ENCODE measurements at places on chromosomes 5 and 9.

- DNase-seq, result no peak
Observed at GRCh38 chr9:126692759-126693427, 79.2 kb downstream of the LMX1B start.

GRCh38 chr5:81167078-81167477, 66.0 kb upstream of the CKMT2 start:
- DNase-seq, result no peak

GRCh38 chr5:38410304-38410990, 146.0 kb downstream of the LIFR start:
- no peak for DNase-seq

DNA sequence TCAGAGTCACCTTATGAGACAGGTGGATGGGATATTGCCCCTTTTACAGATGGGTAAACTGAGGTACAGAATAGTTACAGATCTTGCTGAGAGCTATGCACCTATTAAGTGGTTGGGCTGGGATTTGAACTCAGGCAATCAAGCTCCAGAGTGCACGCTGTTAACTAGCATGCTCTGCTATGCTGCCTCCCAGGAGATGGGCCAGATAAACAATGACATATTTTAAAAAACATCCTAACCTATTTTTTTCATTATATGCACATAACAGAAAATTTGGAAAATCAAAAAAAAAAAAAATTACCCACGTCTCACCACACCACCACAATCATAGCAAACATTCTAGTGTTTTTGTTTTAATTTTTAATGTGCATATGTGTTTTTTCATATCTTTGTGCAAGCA, 123.4 kb upstream of the STC2 start:
- DNase-seq, result no peak

DNA sequence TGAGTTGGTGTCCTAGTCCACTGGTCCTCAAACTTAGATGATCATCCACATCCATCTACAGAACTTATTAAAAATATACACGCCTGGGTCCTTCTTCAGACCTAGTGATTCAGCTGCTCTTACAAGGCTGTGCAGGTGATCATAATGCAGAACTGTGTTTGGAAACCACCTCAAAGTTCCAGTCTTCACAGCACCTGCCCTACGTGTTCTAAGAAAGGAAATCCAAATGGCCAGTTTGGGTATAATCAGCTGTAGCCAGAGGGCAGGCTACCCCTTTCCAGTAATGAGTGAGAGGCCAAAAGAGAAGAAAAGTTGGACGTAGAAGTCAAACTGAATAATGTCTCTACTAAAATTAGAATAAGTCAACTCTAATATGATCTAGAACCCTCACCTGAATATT, 15.4 kb downstream of the REEP5 start:
- DNase-seq, result no peak

DNA sequence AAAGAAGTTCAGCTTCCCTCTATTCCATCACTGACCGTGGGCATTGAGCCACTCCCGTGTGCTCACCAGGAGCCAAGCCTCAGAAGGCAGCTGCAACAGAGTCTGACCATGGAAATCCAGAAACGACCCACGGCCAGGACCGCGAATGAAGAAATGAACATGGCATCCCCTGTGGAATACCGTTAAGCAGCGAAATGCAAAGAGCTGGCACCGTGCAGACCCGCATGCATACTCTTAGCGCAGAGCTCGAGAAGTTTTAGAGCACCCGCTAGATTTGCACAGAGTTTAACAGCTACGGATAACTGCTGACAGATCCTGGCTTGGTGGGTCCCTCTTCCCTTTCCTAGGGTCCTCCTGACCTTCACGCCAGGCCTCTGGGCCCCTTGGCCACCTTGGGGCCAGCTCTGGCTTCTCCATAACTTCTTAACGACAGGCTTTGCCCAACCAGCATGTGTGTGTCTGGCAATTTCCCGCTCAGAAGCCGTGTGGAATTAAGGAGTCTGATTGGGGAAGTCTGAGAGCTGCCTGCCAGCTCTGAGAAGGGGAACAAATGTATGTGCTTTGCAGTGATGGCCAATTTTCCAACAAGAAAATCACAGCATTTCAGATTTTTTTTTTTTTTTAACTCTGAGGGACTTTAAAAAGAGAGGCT, 75.3 kb upstream of the COL5A1 start:
- DNase-seq, result no peak

GRCh38 chr9:12748016-12748415, 26.8 kb upstream of the LURAP1L start:
- no peak for DNase-seq

DNA sequence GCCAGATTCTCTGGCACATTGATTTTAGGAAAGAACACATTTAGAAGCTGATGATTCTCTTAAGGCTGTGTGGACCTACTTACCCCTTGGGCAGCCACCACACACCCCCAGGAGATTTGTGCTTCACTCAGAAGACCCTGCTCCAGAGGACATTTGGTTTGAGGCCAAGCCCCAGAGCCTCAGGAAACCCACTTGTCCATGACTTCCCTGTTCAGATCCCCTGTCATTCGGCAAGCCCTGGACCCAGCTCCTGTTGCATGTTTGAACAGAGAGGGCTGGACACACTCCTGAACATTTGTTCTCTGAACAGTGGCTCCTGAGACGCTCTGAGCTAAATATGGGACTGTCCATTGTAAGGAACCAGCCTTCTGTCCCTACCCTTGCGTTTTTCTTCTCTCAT, 82.1 kb downstream of the AMBP start:
- DNase-seq, result no peak

GRCh38 chr9:34437006-34437925, 21.1 kb downstream of the FAM219A start:
- no peak for DNase-seq

DNA sequence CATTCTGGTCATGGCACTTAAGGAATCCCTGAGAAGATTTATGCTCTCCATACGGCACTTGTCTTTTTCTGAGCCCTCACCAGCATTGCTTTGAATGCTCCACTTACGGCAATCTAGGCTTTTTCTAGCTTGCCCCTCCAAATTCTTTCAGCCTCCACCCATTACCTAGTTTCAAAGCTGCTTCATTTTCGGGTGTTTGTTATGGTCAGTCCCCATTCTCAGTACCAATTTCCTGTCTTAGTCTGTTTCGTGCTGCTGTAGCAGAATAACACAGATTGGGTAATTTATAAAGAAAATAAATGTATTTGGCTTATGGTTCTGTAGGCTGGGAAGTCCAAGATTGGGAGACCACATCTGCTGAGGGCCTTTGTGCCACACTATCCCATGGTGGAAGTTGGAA, 42.0 kb downstream of the ARHGEF28 start:
- no peak for DNase-seq

DNA sequence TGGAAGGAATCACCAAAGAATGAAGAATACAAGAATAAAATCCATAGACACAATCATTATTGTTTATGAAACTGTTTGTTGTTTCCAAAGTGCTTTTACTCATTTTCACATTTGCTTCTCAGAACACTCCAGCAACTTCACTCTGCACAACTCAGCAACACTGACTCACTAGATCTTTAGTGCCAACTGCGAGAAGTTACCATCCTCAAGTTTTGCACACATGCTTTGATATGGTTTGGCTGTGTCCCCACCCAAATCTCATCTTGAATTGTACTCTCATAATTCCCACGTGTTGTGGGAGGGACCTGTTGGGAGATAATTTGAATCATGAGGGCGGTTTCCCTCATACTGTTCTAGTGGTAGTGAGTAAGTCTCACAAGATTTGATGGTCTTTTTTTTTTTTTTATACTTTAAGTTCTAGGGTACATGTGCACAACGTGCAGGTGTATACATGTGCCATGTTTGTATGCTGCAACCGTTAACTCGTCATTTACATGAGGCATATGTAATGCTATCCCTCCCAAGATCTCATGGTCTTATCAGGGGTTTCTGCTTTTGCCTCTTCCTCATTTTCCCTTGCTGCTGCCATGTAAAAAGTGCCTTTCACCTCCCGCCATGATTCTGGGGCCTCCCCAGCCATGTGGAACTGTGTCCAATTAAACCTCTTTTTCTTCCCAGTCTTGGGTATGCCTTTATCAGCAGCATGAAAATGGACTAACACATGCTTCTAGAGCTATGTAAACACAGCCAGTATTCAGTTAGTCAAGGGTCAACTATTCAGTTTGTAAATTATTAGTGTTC, 36.9 kb downstream of the CLINT1 start:
- DNase-seq, result no peak

DNA sequence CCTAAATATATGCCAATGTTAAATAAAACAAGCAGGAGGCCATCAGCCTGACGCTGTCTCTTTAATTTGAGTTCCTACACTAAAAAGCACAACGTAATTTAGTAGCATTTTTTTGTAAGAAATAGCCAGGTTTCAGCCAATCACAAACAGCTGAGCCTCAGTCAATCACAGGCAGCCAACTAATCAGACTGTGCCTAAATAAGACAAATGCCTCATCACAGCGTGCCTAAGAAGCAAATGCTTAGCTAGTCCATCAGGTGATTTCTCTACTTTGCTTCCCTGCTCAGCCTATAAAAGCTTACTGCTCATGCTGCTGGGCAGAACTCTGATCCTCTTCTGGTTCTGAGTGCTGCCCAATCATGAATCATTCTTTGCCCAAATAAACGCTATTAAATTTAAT, 38.3 kb upstream of the RORB start:
- no peak for DNase-seq

- no peak for DNase-seq
Observed at GRCh38 chr5:77398896-77399295, 93.2 kb downstream of the WDR41 start.

GRCh38 chr9:132784286-132784830, 93.7 kb downstream of the AK8 start:
- no peak for DNase-seq

- DNase-seq, result no peak
Observed at GRCh38 chr9:81112627-81113452, 576.5 kb downstream of the TLE1 start.

DNA sequence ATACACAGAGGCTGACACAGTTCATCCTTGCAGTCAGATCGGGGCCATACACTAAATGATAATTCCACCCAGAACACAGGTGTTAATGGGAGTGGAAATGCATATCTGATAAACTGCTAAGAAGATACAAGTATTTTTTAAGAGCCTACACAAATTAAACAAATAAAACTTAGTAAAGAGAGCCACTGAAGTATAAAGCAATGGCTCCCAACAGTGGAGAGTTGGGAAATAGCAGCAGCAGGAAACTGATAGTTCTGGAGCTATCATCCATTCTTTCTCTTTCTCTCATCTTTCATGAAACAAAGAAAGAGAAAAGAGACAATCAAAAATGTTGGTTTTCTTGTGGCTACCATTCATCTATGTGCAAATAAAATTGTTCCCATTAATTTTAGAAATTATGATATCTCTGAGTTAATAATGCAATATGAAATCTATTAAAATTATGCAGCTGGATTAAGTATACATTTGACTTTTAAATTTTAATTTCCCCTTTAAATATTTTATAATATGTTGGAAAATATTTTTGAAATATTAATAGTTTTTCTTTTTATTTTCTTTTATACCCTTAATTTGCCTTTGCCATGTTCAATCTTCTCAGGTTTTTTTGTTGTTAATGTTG, 120.8 kb downstream of the EMB start:
- no peak for DNase-seq

DNA sequence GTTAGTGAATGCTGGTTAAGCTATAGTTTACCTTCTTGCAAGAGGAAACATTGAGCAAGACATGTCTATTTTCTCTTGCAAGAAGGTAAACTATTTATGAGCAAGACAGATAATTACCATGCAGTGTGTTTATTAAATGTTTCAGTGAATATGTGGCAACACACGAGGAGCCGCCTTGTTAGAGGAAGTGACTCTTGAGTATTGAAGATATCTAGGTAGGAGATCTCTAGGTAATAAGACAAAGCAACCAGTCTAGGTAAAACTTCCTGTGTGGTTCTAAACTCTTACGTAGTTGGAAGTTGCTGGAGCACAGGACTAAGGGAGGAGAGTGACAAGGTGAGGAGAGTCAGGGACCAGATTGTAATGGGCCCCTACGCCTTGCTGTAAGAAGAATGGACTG, 16.8 kb downstream of the SKP2 start:
- no peak for DNase-seq

- no peak for DNase-seq
Observed at GRCh38 chr5:155794795-155795194, 532.2 kb upstream of the SGCD start.

Measured in skeletal muscle cell (primary cell).